ENCODE measurements at places on chromosomes 2 and 18. TPM values are rescaled to one million over a fixed set of nuclear protein-coding genes. Genes with fewer than 3 reads are reported as not detected.
A peak's percentile ranks its signal among the peaks of the same experiment; 100 is the strongest.

DNA sequence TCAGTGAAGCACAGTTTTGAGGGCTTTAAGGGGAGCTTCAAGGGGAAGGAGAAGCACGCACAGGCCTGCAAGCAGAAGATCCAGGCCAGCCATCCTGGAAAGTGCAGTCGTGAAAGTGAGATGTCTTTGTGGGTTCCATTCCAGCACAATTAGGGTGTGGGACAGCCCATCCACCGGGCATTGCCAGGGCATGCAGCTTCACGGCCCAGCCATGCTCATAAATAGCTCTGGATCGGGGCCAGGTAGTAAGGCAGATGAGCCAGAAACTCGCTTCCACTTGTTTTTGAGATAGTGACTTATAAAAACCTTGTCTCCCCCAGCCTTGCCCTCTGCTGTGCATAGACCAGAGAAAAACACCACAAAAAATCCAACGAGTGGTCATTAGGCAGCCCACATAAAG is 21.0 kb downstream of the KDSR start:
- DNase-seq = no peak

- no peak for DNase-seq
These were observed 647.6 kb upstream of the PKDCC start for GRCh38 chr2:41400088-41400665.

- DNase-seq = no peak
These were observed 897.6 kb downstream of the BCL11A start for GRCh38 chr2:59655809-59656208.

- DNase-seq = no peak
These were observed 8.6 kb upstream of the SERPINB2 start for GRCh38 chr18:63878925-63879324.

RAB6C gene
- not detected for total RNA-seq

- DNase-seq = no peak
These were observed 560 bp upstream of the SKA1 start for GRCh38 chr18:50374220-50374752.

GRCh38 chr18:36714476-36714875 is 114.3 kb downstream of the TPGS2 start:
- no peak for DNase-seq

- DNase-seq = peak; percentile 91
These were observed 79.0 kb downstream of the CIB4 start for GRCh38 chr2:26561918-26562810.

GRCh38 chr2:143635936-143636335 is 506.7 kb downstream of the ARHGAP15 start:
- no peak for DNase-seq

- no peak for DNase-seq
These were observed 1.0 kb downstream of the SPHKAP start for GRCh38 chr2:228180181-228181097.

WDR33 gene
- 53.7 TPM for total RNA-seq

DNA sequence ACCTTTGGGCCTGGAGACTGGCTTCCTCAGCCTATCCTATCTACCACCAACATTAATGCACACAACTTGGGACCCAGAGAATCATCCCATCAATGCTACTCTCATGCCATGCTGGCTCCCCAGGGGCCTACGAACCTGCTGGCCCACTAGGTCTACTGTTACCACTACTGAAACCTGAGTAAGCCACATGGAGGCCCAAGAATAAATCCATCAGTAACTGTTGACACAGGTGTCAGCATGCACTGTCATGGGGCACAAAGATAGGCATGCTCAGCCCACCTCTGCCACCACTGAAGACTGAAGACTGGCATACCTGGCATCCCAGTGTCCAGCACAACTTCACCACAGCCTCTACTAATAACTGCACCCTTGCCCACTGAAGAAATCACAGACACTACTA is 71.1 kb upstream of the ACVR1C start:
- DNase-seq = no peak

RPRM gene
- 0.22 TPM for total RNA-seq

DNA sequence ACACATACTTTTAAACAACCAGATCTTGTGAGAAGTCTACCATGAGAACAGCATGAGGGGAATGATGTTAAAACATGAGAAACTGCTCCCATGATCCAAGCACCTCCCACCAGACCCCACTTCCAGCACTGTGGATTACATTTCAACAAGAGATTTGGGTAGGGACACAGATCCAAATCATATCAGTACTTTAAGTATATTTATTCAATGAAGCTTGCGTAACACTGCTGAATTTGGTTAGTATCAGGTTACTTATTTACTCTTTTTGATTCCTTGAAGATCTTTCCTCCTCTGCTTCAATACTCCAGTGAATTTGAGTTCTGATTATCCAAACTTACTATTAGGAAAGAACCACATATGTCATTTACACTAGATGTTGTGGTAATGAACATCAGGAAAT is 418.6 kb downstream of the PIK3C3 start:
- DNase-seq = no peak

- DNase-seq = no peak
These were observed 586.4 kb upstream of the ZEB2 start for GRCh38 chr2:145106293-145106692.

- no peak for DNase-seq
These were observed 60.0 kb downstream of the CABLES1 start for GRCh38 chr18:23194997-23195957.

CDK15 gene
- 1.9 TPM for total RNA-seq

GRCh38 chr2:43175020-43175441 is 51.4 kb downstream of the ZFP36L2 start:
- no peak for DNase-seq

DNA sequence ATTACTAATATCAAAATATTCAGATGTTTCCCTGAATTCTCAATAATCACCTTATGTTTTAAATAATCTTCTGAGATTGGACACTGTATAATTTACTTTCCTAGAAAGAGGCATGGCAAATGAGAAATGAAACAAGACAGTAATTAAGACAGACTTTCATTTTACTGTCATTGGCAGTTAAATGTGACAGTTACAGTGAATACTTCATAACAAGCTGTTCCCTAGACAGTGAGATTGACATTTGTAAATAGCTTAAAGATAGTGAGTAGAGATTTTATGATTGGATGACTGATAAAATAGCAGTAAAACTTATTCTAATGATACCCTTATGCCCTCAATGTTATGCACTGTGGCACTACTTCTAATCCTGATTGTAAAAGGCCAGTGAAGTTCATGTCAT is 524.9 kb upstream of the TMEFF2 start:
- DNase-seq = no peak

DNA sequence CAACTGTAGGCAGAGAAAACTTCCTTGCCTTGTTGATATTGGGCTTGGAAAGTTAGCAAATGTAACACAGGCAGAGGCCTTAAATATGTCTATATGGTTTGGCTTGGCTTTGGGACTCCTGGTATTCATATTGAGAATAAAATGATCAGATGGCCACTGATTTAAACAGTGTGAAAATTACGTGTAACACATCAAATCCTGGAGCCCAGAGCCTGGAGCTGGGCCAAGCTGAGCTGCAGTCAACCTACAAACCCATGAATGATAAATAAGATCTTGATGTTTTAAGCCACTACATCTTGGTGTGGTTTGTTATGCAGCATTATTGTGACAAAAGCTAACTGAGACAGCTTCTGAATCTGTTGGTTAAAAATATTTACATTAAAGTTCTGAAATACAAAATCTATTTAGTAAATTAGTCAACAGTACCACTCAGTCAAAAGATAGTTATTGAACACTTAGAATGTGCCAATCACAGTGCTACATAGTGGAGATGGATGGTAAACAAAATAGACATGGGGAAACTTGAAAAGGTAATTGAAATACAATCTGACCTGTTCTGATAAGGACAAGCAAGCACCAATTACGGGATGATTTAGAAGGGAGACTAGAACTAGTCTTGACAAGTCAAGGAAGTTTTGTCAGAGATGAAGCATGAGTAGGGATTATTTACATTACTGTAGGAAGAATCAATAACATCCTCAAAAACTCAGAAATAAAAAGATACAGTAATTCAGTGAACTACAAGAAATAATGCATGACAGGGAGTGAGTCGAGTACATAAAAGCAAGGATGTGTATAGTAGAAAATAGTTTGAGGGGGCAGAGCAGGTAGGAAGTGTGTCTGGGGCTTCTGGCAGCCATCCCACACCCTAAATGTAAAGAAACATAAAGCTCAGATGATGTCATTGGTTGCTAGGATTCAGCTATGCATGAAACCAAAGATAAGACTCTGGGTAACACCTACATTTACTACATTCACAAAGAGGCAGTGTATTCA is 157.7 kb downstream of the HNMT start:
- no peak for DNase-seq

GRCh38 chr2:68931799-68932198 is 20.9 kb downstream of the GKN2 start:
- DNase-seq = no peak

GRCh38 chr2:8151888-8152287 is 530.0 kb upstream of the ID2 start:
- DNase-seq = no peak

ABHD1 gene
- not detected for total RNA-seq

- DNase-seq = no peak
These were observed 35.5 kb downstream of the DDX18 start for GRCh38 chr2:117850015-117850414.

- no peak for DNase-seq
These were observed 49.9 kb upstream of the EML6 start for GRCh38 chr2:54673501-54673998.

DNA sequence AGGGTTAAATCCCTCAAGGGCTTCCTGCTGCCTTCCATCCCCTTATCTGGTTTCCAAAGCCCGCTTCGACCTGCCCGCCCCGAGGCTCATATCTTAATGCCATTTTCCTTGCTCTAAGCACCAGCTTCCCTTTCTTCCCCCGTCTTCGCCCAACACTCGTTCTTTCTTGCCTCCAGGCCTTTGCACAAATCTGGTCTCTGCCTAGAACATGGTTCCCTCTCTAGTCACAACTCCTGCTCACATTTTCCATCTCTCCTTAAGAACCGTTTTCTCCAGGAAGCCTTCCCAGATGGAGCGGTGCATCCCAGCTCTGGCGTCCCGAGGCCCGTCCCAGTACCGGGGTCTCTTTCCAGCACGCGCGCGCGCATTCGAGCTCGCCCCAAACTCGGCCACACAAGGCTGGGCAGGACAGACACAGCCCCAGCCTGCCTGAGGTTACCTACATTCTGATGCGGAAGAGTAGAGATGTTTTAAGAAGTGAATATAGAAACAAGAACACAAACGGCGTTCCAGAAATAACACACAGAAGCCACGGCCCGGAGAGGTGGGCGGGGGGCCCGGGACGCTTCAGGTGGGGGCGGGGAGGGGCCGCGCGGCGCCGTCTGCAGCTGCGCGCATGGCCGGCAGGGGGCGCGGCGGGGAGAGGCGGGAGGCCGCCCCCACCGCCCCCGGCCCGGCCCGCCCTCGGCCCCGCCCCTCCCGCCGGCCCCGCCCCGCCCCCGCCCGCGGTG is at the start of gene DGKD:
TSS of gene DGKD (plus strand) at position 726 of the 731 bp plus-strand sequence. CDS start 25 bp downstream, outside the sequence.
- DNase-seq = peak; percentile 91

DNA sequence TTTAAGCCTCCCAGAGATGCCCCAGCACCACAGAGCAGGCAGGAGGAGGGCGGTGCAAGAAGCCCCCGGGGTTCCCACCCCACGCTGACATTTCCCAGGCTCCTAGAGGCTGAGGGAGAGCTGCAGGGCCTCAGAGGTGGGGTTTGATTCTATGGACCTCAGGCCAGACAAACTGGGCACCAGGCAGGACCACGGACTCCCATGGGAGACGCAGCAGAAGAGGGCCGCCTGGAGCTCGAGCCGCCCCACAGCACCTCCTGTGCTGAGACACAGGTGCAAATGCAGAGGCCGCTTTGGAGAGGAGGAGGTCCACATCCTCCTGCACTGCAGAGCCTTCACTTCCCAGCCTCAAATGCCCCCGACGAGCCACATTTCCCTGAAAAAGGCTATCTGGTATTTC is 62.7 kb downstream of the PSMG2 start:
- DNase-seq = peak; percentile 73

GRCh38 chr18:32036506-32037180 is 18.0 kb downstream of the RNF125 start:
- DNase-seq = no peak

SLC30A3 gene
- total RNA-seq = not detected

GRCh38 chr2:136310797-136311603 is 193.1 kb upstream of the CXCR4 start:
- DNase-seq = no peak

DNA sequence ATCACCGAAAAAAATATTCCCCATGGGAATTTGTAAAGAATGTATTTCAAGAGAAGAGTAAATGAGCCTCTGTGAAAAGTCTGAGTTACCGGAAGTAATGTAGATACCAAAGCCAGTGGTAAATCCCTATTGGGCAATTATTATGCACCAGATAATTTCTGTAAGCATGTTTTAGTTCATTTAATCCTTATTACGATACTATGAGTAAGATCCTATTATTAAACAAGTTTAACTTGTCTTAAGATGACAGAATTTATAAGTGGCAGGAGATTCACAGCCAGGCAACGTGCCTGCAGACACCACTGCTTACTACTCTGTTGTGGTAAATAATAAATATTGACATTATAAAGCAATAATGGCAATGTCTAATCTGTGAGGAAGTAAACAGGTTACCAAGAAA is 280.8 kb upstream of the RGPD4 start:
- DNase-seq = no peak

UGGT1 gene
- 50.3 TPM for total RNA-seq

- DNase-seq = peak; percentile 83
These were observed 13.2 kb downstream of the ADRA2B start for GRCh38 chr2:96103187-96103601.

- DNase-seq = no peak
These were observed 9.2 kb upstream of the ERMN start for GRCh38 chr2:157334797-157335196.

L3MBTL4 gene
- 7.5 TPM for total RNA-seq

- DNase-seq = no peak
These were observed 174.7 kb upstream of the AGAP1 start for GRCh38 chr2:235319095-235319494.

OSGEPL1 gene
- 3.9 TPM for total RNA-seq

GRCh38 chr18:31942291-31942998 is 483 bp downstream of the TRAPPC8 start:
- peak; percentile 91 for DNase-seq

ELOA2 gene
- not detected for total RNA-seq

DNA sequence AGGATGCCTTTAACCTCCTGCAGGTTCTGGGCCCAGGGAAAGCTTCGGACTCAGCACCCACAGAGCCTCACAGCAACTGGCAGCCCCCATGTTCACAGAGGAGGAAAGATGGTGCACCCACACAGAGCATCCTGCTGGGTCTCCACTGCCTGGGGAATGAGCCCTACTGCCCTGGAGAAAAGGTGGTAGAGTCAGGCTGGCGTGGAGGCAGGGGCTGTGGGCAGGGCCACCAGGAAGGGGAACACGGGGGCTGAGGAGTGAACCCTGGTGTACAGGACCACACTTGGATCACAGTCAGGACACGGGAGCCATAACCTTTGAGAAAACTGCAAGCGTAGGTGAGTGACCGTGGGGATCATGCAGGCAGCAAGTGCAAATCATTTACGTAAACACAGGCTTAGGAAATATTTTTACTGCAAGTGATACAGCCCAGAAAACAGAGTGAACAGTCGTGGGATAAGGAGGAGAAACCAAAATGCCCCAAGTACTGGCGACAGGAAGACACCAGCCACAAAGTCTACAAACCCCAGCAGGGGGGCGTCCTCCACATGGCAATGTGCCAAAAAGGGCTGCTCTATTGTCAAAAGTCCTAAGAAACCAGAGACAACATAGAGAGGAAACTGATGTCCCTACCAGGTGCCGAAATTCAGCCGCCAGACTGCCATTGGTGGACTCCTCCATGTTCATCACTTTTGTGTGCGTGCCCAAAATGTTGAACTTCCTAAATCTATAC is 27.6 kb downstream of the STAT1 start:
- no peak for DNase-seq

KYNU gene
- 12.0 TPM for total RNA-seq
